Fibroblast of skin of right quadriceps (primary cell): ENCODE measurements at places on chromosomes 2 and 18.
A peak's percentile ranks its signal among the peaks of the same experiment; 100 is the strongest.

- DNase-seq, result peak; percentile 34
Measured at GRCh38 chr18:13112982-13113381, 105.6 kb upstream of the LDLRAD4 start.

DNA sequence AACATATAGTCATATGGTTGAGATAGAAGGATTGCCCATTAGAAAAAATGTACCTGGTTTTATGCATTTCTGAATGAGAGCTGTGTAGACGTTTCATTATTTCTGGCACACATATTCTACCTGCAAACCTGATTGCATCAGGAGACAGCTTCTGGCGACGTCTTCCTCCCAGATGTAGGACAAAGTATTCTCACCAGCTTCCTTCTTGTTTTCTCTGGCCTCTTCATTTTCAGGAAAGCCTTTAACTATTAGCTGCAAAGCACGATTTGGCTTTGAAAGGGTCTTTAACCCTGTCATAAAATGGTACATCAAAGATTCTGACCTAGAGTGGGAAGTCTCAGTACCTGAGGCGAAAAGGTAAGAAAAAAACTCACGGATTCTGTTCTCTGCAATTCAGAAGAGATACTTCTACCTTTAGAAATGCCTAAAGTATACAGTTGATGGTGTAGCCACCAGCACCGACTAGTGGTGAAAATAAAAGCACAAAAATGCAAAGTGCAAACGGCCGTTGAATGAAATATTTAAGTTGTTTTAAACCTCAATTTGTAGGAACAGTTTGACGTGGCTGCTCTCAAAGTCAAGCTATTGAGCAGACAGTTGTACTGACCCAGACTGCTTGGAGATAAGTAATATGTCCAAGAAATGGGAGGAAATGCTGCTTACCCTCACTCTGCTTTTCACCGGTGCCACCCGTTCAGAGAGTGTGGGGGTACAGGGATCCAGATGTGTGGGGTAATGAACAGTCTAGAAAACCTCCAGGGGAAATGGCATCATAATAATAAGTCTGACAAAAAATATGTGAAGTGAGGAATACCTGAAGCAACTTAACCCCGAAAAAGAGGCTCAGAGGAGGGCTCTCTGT, 20.2 kb downstream of the IL18RAP start:
- DNase-seq, result peak; percentile 29

DNA sequence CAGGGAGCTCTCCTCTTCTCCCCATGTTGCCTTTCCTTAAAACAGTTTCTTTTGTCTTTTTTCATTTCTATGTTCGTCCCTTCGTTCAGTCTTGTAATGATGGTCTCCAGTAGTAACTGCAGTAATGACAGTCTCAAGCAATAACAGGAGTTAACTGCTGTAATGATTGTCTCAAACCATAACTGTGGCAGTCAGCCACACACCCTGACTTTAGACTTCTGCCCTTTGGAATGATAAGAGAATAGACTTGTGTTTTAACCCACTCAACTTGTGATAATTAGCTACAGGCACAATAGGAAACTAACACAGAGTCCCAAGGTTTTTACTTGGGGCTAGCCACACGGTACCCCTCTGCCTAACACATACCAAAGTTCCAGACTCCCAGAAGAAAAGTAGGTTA, 12.1 kb downstream of the TMEM131 start:
- no peak for DNase-seq

DNA sequence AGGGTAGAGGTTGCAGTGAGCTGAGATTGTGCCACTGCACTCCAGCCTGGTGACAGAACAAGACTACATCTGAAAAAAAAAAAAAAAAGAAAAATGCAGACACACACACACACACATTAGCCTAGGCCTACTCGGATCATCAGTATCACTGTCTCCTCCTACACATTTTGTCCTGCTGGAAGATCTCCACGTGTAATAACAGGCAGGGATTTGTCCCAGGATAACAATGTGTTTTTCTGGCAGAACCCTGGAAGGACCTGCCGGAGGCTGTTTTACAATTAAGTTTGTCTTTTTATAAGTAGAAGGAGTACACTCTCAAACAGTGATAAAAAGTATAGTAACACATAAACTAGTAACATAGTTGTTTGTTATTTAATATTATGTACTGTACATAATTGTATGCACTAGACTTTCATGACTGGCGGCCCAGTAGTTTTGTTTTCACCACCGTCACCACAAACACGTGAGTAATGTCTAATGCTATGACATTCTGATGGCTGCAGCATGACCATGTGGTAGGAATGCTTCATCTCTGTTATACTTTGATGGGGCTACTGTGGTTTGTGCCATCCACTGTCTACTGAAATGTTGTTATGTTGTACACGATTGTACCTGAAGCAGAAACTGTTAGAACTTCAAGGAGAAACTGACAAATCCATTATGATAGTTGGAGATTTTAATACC, 130.6 kb downstream of the ATP9B start:
- DNase-seq, result peak; percentile 50

- no peak for DNase-seq
Measured at GRCh38 chr18:26357960-26358359, 131.7 kb downstream of the TAF4B start.

DNA sequence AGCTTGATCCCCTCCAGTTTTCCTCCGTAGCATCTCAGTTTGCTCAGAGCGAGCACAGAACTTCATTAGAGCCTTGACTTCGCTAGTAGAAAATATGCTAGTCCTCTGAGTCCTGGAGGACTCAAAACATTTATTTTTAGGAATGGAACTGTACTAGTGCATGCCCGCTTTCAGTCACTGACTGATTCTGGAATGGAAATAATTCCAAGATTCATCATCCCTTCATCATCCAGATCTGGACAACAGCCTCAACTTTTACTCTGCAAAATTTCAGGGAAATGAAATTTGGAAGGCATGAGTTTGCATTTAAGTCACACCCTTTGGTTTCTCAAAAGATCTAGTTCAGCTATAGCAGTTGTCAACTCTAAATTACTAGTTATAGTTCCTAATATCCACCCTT, 304.6 kb downstream of the XIRP2 start:
- peak; percentile 30 for DNase-seq

- DNase-seq, result peak; percentile 88
Measured at GRCh38 chr2:61888267-61889055, at the start of gene CCT4. TSS of gene CCT4 (minus strand) at chr2:61888656. CDS start at chr2:61888507, 149 bp downstream.

GRCh38 chr18:54736981-54737380, 91.3 kb upstream of the RAB27B start:
- DNase-seq, result no peak

- no peak for DNase-seq
Measured at GRCh38 chr18:79382681-79383387, 12.9 kb upstream of the NFATC1 start.

GRCh38 chr2:192246297-192246696, 51.6 kb upstream of the TMEFF2 start:
- no peak for DNase-seq

DNA sequence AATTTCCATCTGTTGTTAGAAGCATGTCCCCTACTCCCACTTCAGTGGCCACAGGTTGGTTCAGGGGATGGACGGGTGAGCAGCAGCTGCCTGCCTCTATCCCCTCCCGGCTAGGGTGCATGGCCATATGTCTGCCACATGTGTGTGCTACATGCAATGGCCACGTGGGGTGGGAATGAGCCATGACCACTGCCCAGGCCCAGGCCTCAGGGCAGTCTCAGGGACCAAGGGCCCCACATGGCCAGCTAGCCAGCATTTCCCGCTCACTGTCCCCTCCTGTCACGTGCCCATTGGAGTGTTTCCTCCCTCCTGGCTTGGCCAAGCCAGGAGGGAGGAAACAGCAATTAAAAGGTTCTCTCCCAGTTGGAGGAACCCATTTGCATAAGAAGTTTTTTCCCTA, 117.1 kb downstream of the KCNS3 start:
- DNase-seq, result no peak

DNA sequence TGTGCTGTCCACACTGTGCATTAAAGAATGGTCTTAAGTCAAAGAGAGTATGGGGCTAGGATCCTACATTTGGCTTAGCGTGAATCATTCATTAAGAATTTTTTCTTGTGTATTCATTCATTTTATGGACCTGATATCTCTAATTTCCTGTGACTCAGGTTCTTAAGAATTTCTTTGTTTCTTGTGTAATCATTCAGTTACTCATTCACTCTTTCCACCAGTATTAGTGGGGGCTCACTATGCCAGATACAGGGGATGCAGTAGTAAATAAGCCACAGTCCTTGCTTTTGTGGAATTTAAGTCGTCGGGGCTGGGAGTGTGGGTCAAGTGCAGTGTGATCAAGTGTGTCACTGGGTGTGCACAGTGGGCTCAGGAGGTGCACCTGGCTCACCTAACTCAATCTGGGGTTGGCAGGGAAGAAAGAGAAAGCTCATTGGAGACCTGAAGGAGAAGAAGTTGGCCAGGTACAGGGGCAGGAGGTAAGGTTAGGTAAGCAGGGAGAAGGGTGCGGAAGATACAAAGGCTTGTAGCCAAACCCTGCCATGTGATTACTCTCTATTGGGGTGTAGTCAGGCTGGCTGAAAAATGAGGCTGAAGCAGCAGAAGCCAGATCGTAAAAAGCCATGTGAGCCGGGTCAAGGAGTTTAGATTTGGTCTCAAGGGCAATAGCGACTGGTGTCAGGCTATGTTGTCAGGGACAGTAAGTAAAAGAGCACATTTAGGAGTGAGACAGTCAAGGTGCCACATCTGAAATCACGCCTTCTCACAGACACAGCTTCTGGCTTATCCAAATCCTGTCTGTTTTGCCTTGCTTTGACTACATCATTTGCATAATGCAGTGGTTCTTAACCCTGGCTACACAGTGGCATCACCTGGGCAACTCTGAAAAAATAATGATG, 67.2 kb downstream of the KCTD1 start:
- DNase-seq, result peak; percentile 96

GRCh38 chr2:173048897-173049661, 26.6 kb upstream of the MAP3K20 start:
- peak; percentile 98 for DNase-seq

- no peak for DNase-seq
Measured at GRCh38 chr18:56982766-56983165, 164.1 kb upstream of the BOD1L2 start.

GRCh38 chr2:26620031-26620605, 21.0 kb downstream of the CIB4 start:
- DNase-seq, result no peak

GRCh38 chr2:31238126-31238905, 4.4 kb downstream of the EHD3 start:
- DNase-seq, result no peak

- no peak for DNase-seq
Measured at GRCh38 chr2:112835536-112836162, 930 bp downstream of the IL1B start.

DNA sequence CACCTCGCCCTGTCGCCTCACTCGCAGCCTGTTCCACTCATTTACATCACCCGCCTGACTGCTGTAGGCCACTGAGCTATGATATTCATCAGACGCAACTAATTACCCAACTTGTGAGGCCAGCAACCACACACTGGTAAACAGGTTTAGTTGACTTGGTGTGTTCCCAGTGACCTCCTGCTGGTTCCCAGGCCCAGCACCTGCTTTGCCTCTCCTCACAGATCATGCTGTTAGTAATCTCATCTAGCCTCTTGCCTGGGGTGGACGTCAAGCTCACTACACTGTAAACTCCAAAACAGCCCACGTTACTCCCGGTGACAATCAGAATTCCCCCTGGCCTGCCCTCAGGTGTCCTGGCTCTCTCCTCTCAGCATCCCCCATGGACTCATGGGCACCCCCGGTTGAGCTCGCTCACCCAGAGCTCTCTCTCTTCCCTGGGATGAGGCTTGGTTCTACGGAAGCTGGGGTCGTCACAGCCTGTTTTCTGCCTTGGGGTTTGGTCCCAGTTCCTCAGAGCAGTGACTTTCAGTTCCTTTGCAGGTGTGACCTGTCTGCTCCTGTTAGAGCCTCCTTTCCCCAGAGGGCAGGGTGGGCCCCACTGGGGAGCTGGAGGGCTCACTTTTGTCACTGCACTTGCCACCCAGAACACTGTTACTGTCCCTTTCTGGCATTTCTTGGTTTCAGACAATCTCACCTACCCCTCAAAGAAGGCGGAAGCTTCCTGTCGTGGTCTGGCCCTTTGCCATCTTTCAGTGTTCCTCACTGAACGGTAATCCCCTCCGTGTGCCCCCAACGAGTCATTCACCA, 40.3 kb downstream of the INPP5D start:
- no peak for DNase-seq

DNA sequence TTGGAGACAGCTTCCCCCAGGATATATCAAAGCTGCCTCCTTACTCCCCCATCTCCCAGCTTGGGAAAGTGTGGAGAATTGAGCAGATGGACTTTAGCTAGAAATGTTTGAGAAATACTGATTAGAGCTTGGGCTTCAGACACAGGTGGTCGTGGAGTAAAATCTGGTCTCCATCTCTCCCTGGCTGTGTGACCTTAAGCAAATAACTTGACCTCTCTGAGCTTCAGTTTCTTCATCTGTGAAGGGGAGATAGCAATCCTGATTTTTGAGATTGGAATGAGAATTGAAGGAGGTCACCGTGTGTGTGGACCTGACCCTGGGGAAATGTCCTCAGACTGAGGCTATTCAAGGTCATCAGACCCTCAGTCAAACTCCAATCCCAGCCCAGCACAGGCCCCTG, 3.6 kb downstream of the GNLY start:
- no peak for DNase-seq

DNA sequence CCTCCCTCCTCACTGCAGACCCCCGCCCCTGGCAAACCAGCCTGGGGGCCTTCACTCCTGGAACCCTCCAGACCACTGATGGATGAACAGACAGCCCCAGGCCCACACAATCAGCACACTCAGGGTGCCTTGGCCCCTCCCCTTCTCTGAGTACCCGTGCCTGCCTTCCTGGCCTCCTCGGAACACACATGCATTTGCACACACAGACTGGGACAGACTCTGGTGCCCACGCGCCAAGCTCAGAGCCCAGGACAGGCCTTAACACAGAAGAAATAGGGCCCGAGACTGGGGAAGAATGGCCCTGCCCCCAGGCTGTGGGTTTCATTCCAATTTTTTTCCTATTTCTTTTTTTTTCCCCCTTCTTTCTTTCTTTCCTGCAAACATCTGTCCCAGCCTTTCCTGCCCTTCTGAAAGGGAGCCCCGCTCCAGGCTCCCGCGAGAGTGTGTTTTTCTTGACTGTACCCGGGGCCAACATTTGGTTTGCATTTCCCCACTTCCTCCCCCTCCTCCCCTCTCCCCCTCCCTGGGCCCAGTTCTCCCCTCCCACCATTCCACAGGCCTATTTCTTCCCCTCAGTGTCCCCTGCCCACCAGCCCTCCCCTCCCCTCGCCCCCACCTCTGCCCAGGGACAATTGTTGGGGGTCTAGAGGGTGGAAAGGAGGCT, 618 bp upstream of the TNS1 start:
- peak; percentile 85 for DNase-seq
